ENCODE measurements at places on chromosomes 11 and 22.

DNA sequence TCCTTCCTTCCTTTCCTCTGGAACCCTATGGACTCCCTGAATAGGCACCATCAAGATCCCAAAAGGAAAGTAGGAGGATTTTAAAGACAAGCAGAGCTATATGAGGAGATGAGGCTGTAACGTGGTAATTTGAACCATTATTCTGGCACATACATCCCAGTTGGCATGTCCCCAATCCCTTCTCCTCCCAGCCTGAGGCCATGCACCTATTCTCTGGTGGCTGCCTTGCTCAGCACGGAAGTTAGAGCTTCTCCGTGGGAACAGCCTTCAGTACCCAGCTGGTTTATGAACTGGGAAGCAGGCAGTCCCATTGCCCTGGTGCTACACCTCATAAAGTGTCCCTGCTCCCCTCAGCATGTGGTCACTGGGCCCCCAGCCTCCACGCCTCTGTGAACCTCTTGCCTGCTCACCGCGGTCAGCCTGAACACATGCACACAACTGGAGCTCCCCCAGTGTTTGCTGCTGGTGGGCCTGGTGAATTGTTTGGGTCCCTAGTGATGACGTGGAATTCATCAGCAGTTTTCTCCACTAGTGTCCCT, 139.9 kb upstream of the PLET1 start:
- DNase-seq: no peak

DNA sequence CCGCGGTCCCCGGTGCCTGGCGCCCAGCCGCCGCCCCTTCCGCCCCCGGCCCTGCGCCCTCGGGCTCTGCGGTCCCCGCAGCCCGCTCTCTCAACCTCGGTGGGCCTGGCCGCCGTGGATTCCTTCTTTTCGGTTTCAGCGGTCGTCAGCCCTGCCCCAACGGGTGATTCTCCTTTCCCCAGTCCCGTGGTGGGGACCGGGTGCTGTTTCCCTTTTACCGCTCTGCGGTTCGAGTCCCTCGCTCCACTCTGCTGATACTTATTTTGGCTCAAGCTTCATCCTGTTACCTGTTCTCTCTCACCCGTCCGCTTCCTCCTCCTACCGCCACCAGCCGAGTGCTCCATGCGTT, 494 bp downstream of the ZDHHC5 start:
- no peak for DNase-seq

DNA sequence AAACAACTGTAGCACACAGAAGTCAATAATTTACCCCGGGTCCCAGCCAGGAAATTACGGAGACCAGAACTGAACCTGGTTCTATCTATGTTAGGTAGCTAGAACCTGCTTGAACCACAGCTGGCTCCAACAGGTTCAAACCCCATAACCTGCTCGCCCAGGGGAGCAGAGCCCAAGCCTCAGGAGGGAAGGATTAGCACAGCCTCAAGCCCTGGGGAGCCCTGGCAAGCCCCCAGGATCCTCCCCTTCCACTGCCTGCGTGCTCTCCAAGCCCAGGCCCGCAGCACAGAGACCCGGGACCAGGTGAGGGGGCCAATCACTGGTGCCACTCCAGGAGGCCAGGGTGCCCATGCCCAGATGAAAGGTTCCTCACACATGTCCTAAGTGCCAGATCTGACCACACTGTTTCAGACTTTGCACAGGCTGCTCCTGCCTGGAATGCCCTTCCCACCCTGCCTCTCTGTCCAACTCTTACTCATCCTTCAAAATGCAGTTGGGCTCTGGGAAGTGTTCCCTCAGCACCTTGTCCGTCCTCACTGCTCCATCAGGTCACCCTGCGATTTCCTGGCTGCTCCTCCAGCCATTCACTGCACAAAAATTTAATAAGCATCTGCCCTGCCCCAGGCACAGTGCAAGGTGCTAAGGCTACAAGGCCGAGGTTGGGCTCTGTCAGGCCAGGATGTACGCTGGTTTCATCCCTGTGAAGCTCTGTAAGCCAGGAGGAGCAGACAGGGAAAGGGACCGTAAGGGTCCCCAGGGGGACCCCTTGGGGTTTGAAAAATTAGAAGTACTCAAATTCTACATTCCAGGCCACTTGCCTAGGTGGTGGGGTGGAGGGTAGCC, 32.2 kb downstream of the ARRB1 start:
- DNase-seq: no peak

DNA sequence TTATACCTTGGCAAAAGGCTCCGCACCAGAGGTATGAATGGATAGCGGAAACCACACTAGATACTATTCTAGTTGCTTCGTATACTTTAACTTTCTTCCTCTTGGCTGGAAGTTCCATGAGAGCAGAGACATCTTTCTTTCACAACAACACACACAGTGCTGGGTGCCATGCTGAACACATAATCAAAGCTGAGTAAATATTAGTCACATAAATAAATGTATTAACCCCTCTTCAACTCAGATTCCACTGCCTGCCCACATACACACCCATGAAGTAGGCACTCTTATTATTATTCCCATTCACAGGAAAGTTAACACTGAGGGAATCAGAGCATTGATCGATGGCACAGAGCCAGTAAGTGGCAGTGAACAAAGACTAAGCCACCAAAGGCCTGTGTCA, 35.4 kb downstream of the SPON1 start:
- DNase-seq: no peak

GRCh38 chr11:12975195-12975594, 33.9 kb upstream of the RASSF10 start:
- DNase-seq: no peak

DNA sequence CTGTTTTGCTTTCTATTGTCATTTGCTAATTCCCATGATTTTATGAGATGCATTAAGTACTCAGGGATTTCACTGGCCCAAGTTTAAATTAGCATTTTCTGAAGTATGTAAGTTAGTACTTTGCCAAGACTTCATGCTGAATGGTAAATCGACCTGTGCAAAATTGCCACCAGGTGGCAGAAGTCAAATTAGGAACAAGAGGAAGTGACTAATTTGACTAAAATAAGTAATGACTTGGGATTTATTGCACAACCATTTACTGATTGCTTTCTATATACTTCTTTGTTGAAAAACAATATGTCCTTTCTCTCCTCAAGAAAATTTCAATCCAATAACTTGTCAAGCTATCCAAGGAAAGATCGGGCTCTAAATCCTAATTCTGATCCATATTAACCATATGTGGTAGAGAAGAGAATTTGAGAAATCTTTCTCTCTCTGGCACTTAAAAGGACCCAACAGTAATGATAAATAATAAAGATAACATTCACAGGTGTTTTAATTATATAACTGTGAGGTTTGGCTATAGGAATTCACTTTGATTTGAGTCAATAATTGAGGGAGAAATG, 253.7 kb upstream of the CHORDC1 start:
- peak; percentile 30 for DNase-seq

DNA sequence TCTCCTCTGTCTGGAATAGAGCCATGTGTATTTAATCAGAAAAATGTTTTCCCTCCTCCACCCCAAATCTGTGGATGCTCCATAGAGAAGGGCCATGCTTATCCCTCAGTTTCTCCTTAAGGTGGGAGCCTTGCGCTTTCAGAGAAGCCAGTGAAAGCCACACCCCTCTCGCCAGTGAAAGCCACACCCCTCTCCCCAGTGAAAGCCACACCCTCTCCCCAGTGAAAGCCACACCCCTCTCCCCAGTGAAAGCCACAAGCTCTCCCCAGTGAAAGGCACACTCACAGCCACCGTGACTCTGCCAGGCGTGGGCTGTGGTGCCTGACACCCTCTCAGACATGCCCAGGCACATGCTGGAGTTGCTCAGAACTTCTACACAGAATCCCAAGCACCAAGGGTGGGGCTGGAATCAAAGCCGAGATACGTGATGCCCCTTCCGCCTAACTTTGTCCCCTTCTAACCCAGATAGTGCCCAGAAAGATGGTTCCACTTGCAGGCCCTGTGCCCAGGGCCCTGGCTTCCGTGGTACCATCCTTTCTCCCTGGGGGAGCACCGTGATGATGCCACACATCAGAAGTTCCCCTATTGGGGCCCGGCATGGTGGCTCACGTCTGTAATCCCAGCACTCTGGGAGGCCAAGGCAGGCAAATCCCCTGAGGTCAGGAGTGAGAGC, 16.5 kb upstream of the PRR5 start:
- peak; percentile 92 for DNase-seq

GRCh38 chr11:64665411-64665821, 57.6 kb downstream of the NRXN2 start:
- no peak for DNase-seq

DNA sequence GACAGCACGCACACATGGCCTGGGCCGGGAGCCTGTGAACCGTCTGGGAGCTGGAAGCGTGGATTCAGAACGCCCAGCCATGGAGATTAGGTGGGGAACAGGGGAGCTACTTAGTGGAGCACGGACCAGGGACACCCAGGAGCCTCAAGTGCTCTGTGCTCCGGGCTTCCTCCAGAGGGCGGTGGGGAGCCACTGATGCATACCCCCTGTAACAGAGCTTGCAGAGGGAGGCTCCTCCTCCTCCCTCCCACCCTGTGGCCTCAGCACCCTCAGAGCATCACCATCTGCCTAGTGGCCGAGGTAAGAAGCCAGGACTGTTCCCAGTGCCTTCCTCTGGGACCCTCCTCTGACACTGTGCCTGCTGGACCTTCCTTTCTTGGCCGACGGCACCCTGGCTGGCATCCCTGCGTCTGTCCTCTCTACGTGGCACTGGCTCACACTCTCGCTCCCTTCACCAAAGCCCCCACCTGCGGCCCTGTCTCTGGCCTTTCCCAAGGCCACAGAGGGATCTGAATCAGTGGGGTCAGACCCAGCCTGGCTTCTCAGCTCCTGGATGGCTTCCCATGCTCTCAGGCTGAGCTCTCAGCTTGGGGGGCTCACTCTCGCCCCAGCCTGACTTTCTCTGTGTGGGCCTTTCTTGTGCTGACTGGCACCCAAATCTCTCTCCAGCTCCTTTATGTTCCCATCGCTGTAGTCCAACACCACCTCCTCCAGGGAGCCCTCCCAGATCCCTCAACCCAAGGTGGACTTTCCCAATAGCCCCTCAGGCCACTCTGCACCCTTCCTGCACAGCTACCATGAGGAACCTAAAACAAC, 780.9 kb downstream of the BRD1 start:
- DNase-seq: peak; percentile 64

DNA sequence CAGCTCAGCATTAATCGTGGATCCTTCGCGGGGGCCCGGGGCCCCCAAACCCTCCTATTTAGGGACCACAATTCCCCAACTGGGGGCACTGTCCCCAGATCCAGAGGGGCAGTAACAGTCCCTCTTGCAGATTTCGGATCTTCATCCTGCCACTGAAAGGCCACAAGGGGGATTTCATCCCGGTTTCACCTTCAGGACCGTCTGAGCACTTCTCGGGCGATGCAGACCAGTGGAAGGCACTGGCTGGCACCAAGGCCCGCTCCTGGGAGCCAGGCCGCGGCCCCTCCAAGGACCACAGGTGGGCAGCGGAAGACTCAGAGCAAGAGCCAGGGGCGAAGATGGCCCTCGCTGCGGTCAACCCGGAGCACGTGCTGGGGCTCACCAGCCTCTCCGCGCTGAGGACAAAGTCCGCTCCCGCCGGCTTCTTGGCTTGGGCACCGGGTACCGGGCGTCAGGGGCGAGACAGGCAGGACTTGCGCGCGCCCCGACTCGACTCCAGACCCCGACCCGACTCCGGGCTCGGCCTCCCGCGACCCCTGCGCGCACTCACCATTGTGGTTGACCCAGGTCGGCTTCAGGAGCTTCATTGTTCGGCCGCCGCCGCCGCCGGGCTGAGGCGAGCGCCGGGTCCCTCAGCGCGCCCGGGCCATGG, 517 bp downstream of the HIRA start:
- DNase-seq: peak; percentile 57

- DNase-seq: peak; percentile 77
These were observed 64.2 kb downstream of the MED15 start for GRCh38 chr22:20571531-20572007.

GRCh38 chr11:126722956-126723664, 277.5 kb downstream of the KIRREL3 start:
- no peak for DNase-seq

DNA sequence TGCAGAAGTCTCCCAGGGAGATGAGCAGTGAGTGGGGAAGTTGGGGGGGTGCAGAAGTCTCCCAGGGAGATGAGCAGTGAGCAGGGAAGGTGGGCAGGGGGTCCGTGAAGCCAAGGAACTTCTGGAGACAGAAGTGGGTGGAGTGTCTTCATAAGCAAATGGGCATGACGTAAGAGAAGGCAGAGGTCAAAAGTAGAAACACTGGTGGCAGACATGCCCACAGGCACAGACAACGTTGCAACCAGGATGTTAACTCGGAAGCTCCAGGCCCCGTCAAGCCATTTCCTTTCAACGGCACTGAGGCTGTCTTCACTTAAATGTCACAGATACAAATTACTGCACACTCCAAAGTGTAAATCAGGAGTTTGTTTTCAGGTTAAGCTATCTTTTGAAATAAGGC, 186.1 kb downstream of the SHANK2 start:
- no peak for DNase-seq

GRCh38 chr11:104075091-104075490, 38.7 kb downstream of the DDI1 start:
- DNase-seq: no peak

DNA sequence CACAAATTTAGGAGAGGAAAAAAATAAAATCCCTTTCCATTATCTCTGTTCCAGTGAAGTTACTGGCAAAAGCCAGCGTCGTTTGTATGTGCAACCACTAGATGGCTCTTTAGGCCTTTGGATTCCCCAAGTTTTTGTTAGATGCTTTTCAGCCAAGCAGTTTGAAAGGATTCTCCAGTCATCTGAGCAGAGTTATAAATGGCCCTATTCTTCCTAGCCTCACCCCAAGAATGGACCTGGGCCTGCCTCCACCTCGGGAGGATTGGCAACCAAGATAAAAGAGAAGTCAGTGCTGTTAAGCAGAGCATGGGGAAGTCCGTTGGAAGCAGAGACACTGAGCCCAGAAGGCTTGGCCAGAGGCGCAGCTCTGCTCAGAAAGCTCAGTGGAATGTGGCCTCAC, 15.4 kb downstream of the FAM181B start:
- DNase-seq: peak; percentile 26

GRCh38 chr11:101129203-101129943, at the start of gene PGR:
Gene PGR, minus strand, starts transcription at chr11:101129813. Its CDS starts 743 bp downstream, at chr11:101129070.
- DNase-seq: no peak

DNA sequence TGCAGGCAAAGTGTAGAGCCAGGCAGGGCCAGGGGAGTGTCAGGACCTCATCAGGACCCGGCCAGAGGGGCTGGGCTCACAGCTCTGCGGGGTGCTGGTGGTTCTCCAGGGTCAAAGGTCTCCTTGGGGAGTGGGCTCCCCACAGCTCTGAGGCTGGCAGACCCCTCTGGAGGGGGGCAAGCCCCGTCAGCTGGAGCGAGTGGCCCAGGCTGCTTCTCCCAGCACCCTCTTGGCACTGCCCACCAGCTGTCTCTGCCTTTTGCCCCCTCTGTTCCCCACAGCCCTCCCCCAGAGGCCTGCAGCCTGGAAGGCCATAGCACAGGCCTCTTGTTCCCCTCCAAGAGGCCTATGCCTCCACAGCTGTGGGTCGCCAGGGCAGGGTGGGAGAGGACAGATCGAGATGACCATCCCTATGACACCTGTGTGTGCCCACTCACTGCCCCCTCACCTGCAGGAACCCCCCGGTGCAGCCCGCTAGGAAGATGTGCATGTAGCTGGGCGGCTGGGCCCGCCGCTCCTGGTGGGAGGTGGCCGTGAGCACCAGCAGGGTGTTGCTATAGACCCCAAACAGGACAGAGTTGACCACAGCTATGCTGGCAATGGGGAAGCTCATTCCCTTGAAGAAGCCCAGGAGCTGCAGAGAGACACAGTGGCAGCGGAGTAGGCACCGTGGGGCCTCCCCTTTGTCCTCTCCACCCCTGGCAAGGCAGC, 3.4 kb downstream of the SLC25A45 start:
- DNase-seq: no peak

Data from activated T-cell treated with anti-CD3 and anti-CD28 coated beads, Interleukin-2, amount 50 U/mL, for 48 hours (primary cell).